Effector memory CD4-positive, alpha-beta T cell (primary cell): ENCODE measurements at places on chromosomes 2 and 18.

DNA sequence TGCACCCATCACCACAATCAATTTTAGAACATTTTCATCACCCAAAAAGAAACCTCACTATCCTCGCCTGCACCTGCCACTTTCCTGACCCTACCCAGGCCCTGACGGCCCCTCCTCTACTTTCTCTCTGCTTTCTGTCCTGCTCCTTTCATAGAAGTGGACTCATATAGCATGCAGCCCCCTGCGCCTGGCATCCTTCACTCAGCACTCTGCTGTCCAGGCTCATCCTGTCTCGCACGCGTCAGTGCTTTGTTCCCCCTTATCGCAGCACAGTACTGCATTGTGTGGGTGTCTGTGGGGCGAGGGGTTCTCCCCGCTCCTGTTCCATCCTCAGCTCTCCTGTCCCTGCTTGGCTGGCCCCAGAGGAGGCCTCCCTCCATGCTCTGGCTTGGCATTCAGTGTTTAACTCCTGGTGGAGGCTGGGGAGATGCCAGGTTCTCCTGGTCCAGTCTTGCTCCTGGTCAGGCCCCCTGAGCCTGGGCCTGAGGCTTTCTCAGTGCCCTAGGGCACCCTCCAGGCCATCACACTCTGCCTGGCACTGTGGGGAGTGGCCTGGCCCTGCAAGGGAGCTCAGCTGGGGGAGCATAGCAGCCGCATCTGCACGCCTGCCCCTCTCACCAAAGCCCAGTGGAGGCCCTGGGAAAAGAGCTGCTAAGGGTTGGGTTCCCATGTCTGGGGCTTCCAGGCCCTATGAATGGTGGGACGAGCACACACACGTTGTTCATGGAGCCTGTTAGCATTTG lies 6.6 kb upstream of the TUBB6 start:
- no peak for DNase-seq

- DNase-seq, result no peak
Measured at GRCh38 chr2:70596739-70597138, 43.1 kb upstream of the TGFA start.

- no peak for DNase-seq
Measured at GRCh38 chr2:232528746-232529460, 2.9 kb downstream of the CHRND start.

DNA sequence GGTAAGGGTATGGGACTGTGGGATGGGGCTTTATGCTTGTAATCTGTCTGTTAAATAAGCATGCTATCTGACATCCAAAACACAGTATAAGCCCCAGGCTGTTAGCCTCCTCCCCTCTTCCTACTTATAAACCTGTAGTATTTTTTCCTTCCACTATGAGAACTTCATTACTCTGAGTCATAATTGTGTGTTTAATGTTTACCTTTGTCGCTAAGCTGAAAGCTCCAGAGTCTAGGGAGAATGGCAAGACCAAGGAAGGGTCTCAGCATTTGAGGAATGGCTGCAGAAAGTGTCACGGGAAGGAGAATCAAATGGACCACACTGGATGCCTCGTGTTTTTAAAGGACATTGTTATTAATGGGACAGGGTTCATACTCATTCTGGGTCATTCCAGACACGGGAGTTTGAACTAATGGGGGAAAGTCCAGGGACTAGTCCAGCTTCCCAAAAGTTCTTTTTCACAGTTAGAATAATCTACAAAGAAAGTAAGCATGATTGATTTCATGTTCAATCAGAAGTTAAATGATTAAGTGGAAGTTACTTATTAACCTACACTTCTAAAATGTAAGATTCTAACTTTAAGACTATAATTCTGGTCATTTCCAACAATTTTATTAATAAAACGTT lies 292.2 kb downstream of the AFF3 start:
- DNase-seq, result no peak

DNA sequence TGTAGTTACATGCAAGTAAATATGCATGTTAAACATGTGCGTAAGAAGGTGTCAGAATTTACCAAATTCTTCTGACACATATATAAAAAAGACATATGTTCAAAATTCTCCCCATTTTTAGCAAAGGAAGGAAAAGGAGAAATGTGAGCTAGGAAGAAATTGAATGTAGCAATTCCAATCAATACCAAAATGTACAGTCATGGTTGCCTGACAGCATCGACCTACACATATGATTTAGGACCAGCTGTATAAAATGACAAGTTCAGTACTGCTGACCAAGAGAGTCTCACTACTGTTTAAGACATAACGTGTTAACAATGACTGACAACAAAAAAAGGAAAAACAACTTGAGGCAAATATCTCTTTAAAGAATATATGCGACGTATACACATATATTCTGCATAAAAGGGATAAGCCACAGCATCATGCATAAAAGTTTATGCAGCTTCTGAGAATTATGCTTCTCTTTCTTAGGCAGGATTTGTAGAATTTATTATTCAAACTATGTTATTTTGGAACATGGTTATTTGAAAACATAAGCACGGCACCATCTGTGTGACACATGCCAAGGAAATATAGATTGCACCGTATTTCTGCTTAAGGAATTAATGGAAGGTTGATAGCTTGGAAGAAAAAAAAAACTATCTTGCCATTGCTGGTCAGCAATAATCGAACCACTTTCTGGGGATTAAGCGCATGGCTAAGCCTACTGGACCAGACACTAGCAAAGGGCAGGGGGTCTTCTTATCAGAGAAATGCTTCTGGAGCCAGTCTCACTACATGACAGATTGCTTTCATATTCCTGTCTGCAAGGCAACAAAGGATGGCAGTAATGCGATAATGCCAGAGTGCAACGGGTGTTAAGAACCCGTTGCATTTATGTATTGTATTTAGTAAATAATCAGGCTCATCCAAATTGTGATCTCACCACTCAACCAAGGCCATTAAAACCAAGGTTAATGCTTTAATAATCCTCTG lies 154.0 kb downstream of the WDPCP start:
- DNase-seq, result no peak

- no peak for DNase-seq
Measured at GRCh38 chr18:32730620-32731091, 42.2 kb downstream of the KLHL14 start.

- no peak for DNase-seq
Measured at GRCh38 chr2:28268386-28268785, 124.3 kb upstream of the FOSL2 start.

DNA sequence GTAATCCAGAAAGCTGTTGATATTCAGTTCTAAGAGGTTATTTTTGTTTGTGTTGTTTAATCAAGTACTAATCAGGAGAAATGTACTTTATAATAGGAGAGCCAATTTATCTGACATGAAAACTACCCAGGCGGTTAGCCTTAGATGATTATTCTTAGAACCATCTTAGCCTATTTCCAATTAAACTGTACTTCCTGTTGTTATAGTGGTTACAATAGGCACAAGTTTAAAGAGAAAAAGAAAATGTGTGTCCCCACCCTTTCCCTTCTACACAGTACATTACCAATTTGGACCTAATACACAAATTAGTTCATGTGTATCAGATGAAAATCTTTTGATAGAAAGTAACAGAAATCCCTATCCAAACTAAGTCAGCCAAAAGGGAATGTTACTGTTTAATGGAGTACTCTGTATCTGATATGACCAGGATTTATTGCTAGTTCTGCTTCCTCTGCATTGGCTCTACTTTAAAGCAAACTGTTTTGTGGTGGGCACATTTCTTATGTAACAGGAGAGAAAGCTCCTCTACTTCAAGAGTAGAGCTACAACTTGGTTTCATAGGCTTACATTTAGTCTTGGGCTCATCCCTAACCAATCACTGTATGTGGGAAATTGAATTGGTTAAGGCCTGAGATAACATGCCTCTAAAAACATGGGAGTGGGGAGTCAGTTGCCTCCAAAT lies 217.9 kb downstream of the UBE2E3 start:
- no peak for DNase-seq

DNA sequence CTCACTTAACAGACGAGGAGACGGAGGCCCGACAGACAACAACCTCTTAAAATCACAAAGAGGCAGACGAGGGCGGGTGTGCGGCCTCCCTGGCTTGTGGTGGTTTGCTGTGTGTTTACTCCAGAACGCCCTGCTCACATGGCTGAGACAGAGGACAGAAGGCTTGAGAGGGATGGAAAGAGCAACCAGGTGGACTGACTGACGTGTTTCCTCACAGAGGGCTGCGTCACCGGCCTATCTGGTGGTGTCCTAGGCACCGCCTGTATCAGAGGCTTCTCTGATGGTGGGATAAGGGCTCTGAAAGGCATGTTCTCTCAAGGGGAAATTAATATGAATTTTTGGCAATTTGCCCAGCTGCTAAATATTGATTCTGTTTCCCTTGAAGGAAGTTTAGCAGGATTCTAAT lies 47.0 kb upstream of the RALBP1 start:
- DNase-seq, result no peak

GRCh38 chr18:3264362-3264761 lies 2.4 kb downstream of the MYL12B start:
- DNase-seq, result no peak

GRCh38 chr2:163182764-163183354 lies 344.3 kb upstream of the KCNH7 start:
- no peak for DNase-seq

GRCh38 chr2:194602750-194603149 lies 1054.3 kb upstream of the SLC39A10 start:
- DNase-seq, result no peak

DNA sequence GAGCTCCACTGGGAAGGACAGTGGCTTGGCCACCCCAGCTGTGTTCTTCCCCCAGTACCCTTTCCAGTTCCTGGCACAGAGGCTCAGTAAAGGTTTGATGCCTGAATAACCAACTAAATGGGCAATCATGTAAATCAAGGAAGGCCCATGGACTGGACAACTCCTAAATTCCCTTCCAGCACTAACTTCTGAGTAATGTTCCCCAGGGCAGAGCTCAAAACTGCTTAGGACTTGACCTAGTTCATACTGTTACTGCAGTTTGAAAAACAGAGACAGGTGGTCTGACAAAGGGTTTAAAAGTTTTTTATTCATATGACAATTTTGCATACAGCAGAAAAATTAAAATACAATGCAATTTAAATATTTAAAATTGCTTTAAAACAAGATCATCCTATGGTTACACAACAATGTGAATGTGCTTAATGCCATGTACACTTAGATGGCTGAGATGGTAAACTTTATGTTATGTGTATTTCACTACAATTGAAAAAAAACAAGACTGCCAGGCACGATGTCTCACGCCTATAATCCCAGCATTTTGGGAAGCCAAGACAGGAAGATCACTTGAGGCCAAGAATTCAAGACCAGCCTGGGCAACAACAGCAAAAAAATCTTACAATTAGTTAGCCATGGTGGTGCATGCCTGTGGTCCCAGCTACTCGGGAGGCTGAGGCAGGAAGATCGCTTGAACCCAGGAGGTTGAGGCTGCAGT lies 26.2 kb downstream of the PCBP1 start:
- no peak for DNase-seq

GRCh38 chr2:119586085-119586484 lies 41.8 kb downstream of the CFAP221 start:
- no peak for DNase-seq

GRCh38 chr2:107383691-107384090 lies 443.0 kb upstream of the RGPD4 start:
- DNase-seq, result no peak

GRCh38 chr2:240340361-240340761 lies 95.1 kb upstream of the GPC1 start:
- DNase-seq, result no peak

DNA sequence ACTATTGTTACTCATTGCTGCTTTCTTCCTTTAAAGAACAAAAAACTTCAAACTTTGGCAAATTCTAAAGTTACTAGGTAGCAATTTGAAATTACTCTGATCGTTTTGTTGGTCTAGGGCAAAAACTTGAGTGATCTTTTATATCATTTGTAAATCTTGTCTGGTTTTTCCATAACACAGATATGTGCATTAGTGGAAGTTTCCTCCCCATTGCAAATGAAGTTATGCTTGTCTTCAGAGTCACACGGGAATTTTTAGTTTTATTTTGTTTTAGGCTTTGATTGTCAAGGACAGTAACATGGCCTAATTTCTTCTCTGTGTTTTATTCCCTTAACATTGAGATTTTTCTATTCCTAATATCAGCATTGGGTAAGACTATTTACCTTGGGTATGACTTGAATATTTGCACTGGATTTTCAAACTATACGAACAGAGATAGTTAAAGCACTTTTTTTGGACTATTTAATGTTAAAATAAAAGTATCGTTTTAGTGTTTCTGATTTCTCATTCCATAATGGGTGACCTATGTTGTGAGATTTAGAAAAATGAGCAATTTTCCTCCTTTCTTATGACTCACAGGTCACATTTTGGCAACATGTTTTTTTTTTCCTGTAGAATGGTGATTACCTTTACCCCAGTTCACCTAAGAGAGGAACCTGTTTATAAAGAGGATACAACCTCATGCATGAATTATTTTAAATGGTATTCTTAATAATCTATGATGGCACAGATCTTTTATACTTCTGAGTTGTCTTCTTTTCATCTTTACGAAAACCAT lies 65.0 kb downstream of the BABAM2 start:
- DNase-seq, result no peak

GRCh38 chr2:204060841-204061240 lies 124.3 kb downstream of the ICOS start:
- no peak for DNase-seq

DNA sequence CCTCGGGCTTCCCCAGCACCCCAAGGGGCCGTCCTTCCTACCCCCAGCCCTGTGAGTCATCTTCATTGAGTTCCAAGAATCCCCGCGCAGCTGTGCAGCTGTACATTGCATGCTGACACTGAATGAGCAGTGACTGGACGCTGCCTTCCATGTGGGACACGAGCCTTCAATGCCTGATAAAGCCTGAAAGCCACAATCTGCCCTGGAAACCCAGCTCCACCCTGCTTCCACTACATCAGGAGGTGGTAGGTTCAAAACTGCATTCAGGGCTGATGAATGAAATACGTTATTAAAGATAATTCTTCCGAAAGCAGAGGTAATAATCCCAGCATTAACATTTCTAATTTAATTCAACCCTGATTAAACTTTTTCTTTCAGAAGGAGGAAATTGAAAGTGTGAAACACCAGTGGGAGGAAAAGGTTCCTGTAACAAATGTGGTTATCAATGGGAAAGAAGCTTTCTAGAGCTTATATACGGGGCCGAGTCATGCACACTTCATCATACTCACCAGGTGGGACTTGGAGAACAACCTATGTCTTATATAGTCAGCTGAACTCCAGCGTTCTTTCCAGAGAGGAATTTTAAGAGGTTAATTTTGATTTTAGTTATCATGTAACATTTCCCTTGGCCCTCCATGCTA lies 360.1 kb downstream of the LPIN1 start:
- DNase-seq, result no peak

GRCh38 chr2:158745067-158745865 lies 49.9 kb upstream of the DAPL1 start:
- no peak for DNase-seq

DNA sequence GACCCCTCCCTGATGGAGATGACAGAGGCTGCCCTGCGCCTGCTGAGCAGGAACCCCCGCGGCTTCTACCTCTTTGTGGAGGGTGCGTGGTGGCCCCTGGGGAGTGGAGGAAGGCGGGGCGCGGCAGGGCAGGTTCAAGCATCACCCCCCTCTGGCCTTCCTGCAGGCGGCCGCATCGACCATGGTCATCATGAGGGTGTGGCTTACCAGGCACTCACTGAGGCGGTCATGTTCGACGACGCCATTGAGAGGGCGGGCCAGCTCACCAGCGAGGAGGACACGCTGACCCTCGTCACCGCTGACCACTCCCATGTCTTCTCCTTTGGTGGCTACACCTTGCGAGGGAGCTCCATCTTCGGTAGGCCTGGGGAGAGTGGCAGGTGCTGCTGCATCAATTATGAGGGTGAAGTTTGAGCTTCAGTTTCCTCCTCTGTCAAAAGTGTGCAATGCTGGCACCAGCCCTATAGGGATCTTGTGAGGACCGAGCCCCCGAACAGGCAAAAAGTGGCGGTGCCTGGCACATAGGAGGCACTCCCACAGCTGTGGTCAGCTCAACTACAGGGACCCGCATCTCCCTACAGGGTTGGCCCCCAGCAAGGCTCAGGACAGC lies 2.2 kb downstream of the ALPI start:
- DNase-seq, result no peak
